Endothelial cell of umbilical vein (primary cell): ENCODE measurements at places on chromosomes 6 and 20.

DNA sequence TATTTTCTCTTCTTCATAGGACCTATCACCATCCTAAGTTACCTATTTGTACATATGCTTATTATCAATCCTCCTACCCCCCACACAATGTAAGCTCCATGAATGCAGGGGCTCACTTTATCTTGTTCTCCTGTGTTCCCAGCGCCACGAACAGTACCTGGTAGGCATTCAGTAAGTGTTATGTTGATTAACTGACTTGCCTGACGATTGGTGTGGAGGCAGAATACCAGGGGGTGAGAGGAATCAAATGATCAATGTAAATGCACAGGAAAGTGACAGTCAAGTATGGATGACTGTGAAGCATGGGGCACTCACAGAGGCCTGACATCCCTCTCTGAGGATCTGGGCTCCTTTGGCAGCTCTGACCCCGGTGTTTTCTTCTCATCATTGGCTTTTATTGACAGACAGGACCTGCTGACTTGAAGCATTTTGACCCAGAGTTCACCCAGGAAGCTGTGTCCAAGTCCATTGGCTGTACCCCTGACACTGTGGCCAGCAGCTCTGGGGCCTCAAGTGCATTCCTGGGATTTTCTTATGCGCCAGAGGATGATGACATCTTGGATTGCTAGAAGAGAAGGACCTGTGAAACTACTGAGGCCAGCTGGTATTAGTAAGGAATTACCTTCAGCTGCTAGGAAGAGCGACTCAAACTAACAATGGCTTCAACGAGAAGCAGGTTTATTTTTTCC lies 6.1 kb upstream of the IFT52 start:
- DNase-seq = no peak

DNA sequence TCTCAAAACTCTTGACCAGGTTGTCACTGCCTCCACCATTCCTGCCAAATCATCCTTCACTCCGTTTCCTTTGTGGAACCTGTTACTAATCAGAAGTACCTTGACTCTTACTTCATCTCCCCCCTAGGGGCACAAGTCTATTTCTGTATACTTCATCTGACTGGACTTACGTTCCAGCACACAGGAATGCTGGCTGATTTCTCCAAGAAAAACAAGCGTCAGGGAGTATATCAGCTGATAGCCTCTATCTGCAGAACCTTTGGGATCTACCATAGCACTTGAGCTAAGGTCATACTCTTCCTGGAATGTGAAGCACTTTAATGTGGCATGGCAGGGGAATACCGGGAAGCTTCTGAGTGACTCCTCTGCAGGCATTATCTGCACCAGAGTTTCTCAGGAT lies 178.1 kb upstream of the MOCS1 start:
- no peak for DNase-seq

- DNase-seq = no peak
Measured at GRCh38 chr6:514396-514978, 122.9 kb downstream of the IRF4 start.

DNA sequence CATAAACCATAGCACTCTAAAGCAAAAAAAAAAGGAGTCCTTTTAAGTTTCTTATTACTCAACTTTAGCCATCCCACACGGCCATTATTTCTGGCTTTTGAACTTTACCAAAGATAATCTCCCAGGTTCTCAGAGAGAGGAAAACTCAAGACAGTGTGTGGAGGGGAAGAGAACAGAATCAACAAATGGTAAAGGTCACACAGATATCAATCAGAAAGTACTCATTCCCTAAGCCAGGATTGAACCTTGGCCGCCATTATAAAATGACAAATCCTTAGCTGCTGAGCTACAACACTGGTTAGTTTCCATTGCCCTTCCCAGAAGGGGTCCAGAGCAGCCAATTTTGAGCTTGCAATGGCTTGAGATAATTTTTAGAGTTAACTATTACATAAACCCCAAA lies 10.1 kb upstream of the TRIM38 start:
- no peak for DNase-seq

DNA sequence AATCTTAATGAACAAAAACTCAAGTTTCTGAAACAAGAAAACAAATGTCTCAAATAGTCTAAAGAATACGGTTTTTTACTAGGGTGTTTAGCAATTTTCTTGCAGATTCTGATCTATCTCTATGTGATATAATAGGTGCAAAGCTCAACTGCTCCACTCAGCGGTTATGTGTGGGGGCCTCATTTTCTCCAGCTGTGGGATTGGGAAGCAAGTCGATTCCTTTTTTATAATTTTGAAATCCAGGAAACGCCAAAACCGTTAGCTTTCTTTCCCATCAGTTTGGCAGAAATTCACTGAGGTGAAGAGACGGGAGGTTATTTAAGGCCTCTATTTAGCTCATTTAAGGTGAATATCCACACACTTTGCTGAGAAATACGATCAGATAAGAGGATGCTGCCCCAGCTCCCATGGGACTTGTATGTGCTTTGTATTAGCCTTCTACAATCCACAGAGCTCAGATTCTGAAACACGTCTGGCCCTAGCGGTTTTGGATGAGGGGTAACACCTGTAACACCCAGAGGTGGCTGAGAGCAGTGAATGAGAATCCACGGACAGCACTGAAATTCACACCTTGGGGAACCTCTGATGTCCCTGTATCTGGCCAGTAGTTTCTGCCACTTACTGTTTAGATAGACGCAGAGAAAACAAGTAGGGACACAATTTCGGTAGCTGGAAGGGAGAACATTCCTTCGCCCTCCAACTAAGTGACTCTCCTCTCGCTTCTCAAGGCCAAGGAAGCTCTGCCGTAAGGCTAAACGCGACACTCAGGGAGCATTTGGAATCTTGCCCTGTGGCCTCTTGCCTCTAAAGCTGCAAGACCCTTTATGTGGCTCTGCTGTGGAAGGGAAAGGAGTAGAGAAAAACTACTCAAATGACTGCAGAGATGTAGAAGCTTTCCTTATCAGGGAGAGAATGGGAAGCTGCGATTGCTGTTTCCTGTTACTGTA lies 6.5 kb upstream of the BCAS4 start:
- no peak for DNase-seq

- DNase-seq = peak; percentile 82
Measured at GRCh38 chr6:29628419-29629281, 4.3 kb downstream of the GABBR1 start.
